Endodermal cell (in vitro differentiated cells): ENCODE measurements at places on chromosomes 3 and 15. TPM values are rescaled to one million over a fixed set of nuclear protein-coding genes. Genes with fewer than 3 reads are reported as not detected.

TMEM212 gene
- total RNA-seq, result not detected in 3 replicates

- no peak for DNase-seq
These were observed 40.9 kb upstream of the MRPL3 start for GRCh38 chr3:131543714-131544113.

LIPC gene
- total RNA-seq, result not detected in 3 replicates

DNA sequence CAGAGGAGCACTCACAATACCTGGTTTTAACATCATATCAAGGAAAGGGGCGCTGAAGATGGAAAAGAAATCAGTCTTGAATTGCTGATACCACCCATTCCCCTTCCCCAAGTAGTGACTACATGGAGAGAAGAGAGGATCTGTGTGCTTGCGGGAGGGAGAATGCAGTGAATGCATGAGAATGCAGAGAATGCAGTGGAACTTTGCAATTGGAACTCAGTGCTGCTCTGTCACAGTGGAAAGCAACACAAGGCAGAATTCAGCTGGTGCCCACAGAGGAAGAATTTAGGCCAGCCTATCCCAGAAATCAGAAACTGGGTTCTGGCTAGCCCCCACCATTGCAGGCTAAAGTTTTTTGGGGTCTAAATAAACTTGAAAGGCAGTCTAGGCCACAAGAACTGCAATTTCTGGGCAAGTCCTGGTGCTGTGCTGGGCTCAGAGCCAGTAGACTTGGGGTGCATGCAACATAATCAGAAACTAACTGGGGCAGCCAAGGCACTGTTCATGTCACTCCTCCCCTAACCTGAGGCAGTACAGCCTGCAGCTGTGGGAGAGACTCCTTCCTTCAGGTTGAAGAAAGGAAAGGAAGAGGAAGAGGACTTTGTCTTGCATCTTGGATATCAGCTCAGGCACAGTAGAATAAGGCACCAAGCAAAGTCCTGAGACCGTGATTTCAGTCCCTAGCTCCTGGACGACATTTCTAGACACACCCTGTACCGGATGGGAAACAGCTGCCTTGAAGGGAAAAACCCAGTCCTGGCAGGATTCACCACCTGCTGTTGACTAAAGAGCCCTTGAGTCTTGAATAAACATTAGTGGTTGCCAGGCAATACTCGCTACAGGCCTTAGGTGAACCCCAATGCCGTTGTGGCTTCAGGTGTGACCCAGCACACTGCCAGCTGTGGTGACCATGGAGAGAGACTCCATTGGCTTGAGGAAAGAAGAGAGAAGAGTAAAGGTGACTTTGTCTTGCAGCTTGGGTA is 329.3 kb downstream of the TBL1XR1 start:
- DNase-seq, result no peak

C3orf49 gene
- not detected in 3 replicates for total RNA-seq

MEGF11 gene
- 1.2 to 1.5 TPM (median 1.3 TPM) in 3 replicates for total RNA-seq

CATSPER2 gene
- total RNA-seq, result 1.5 and 3.0 TPM in 2 replicates

DNA sequence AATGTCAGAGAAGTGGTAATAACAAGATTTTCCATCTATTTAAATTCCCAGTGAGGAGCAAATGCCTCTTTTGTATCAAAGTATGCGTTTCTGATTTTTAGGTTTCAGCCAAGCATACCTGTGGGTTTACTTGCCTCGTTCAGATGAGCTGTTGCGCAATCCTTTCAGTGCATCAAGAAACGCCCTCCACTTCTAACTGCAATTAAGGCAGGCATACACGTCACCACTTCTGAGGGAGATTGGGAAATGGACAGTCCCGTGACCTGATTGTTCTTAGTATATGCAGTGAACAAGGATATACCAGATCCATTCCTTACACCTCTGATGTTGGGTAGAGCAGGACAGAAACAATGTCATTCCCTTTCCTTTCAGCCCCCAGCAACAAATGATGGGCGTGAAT is 219.0 kb downstream of the ITPR1 start:
- no peak for DNase-seq

DNA sequence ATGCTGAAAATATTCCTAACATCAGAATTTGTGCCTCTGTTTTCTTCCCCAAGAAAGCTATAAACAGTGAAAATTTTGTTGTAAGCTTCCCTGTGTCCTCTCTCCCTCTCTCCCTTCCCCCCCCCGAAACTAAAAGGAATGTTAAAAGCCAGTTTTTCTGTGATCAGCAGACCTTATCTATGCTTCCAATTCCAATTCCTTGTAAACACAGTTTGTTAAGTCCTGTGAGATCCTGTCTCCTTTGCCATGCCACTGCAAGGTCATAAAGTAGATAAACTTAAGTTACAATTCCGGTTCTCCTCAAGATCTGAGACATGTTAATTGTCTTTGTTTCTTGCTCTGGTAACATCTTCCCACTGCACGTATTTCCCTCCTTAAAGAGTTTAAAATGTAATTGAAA is 42.9 kb upstream of the DHX36 start:
- DNase-seq, result no peak

- DNase-seq, result peak; percentile 76
These were observed 3.7 kb downstream of the ISL2 start for GRCh38 chr15:76340198-76340802.

DNA sequence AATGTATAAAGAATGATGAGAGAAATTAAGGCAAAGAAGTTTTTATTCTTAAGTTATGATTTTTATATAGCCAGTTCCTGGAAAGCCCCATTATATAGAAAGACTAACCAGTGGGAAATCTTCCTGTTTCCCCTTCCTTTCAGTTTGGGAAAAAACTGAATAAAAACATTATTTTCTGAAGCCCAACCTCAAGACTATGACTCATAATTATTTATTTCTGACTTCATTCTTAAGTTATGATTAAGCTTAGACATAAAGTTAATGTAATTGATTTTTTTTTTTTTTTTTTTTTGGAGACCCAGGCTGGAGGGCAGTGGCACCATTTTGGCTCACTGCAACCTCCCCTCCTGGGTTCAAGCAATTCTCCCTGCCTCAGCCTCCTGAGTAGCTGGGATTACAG is 55.8 kb downstream of the TRPC1 start:
- DNase-seq, result no peak

- DNase-seq, result peak; percentile 33
These were observed 412.7 kb downstream of the OCA2 start for GRCh38 chr15:27686369-27686768.

GHSR gene
- not detected in 2 replicates for total RNA-seq

PTX3 gene
- total RNA-seq, result 0.25 to 2.5 TPM (median 0.51 TPM) in 3 replicates

DNA sequence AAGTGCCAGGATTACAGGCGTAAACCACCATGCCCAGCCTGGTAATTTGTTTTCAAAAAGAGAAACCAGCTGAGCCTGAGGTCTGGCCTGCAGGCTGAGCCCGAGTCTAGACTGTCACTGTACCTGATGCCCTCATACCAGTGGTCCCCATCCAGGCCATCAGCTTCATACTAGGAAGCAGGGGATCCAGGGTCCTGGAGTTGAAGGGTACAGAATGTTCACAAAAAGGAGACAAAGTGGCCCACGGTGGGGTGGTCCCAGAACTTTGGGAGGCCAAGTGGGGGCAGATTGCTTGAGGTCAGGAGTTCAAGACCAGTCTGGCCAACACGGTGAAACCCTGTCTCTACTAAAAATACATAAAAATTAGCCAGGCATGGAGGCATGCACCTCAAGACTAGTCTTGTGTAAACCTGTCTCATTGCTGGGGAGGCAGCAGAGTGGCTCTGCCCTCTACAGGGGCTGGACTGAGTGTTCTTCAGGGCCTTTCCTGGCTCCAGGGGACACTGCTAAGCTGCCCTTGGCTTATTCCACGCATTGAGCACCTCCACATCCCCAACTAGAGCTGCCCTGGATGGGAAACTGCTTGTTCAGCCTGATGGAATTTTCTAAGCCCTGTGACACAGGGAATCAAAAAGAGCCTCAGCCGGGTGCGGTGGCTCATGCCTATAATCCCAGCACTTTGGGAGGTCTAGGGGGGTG is 7.9 kb upstream of the HHATL start:
- no peak for DNase-seq

ICE2 gene
- 54.2 to 107 TPM (median 99.7 TPM) in 3 replicates for total RNA-seq

CHRNA7 gene
- 5.0 to 7.5 TPM (median 7.2 TPM) in 3 replicates for total RNA-seq

GRCh38 chr3:4752201-4753072 is 226.8 kb upstream of the BHLHE40 start:
- peak; percentile 80 for DNase-seq

DNA sequence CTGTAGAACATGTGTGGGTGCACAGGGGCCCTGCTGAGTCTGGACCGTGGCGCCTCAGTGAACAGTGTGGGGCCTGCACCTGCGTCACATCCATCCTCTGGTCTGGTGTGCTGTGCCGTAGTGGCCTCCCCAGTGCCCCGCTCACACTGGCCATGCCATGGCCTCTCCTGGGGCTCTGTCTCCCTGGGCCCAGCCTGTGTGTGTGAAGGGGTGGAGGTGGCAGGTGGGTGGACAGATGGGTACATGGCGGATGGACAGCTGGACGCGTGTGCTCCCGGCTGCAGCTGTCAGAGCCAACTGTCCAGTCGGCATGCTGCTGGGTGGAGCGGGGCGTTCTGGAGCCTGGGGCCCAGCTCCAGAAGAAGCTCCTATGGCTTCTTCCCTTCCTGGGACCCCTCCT is 17.8 kb downstream of the PLXNA1 start:
- no peak for DNase-seq

DNA sequence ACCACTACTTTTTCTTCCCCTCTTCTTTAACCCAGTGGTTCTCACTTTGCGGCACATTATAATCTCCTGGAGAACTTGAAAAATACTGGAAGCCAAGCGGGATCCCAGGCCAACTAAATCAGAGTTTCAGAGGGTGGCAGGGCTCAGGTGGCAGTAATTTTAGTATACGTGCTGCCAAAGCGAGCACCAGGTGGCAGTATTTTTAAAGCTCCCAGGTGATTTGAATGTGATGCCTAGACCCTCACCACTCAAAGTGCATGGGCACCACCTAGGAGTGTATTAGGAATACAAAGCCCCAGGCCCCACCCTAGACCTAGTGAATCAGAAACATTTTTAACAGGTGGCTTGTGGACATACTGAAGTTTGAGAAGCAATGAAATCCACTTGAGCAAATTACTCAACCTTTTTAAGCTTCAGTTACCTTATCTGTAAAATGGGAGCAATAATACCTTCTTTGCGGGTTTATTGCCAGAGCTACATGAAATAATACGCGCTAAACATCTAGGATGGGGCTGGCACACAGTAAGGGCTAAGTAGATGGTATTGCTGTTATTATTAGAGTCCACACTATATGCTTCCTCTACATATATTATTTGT is 8.3 kb downstream of the B3GALNT1 start:
- peak; percentile 83 for DNase-seq

DNA sequence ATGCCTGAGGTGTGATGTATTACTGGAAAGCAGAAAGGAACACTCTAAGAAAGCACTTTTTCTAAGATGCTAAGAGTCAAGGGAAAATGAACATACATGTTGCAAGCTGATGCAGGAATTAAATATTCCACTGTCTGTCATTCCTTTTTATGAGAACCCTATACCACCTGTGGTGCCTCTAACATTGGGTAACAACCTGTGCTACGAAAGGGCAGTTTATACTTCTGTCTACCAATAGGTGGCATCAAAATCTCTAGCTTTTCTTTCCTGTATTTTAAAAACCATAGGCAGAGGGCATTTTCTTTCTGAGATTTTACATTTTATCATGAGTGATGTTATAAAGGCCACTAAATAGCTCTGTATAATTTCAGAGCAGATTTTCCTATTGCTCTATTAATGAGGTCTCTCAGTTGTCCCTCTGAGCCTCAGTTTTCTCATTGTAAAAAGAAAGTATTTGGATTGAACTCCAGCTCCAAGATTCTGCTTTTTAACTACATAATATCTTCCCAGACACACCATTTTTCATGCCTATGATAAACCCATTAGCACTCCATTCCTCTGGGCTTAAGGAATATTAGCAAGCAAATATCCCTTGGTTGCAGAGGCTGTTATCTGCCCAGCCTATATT is 3.5 kb upstream of the CPNE4 start:
- DNase-seq, result no peak

ISL2 gene
- 0.27 and 0.51 TPM in 2 replicates for total RNA-seq

INSYN1 gene
- total RNA-seq, result 0.33 to 1.8 TPM (median 0.95 TPM) in 3 replicates

DNA sequence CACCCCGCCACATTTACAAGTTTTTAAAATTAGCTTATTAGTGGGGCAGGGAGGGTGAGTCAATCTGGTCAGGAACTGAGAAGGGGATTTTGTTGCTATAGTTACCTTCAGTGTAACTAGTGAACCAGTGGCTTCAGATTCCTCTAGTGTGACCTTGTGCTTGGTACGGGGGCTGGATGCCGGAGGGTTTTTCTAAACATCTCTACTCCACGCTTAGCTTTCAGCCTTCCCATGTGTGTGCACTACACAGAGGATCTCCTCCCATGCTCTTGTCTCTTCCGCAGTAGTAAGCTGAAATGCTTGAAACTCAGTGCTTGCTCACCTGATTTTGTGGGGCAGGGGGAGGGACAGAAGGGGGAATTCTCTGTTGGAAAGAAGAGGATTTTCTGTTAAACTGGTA is 67.9 kb upstream of the AKAP13 start:
- peak; percentile 58 for DNase-seq

- DNase-seq, result no peak
These were observed 203.8 kb downstream of the EPHB1 start for GRCh38 chr3:134998855-134999254.

- DNase-seq, result no peak
These were observed 36.6 kb downstream of the KLHL25 start for GRCh38 chr15:85757939-85758654.

DNA sequence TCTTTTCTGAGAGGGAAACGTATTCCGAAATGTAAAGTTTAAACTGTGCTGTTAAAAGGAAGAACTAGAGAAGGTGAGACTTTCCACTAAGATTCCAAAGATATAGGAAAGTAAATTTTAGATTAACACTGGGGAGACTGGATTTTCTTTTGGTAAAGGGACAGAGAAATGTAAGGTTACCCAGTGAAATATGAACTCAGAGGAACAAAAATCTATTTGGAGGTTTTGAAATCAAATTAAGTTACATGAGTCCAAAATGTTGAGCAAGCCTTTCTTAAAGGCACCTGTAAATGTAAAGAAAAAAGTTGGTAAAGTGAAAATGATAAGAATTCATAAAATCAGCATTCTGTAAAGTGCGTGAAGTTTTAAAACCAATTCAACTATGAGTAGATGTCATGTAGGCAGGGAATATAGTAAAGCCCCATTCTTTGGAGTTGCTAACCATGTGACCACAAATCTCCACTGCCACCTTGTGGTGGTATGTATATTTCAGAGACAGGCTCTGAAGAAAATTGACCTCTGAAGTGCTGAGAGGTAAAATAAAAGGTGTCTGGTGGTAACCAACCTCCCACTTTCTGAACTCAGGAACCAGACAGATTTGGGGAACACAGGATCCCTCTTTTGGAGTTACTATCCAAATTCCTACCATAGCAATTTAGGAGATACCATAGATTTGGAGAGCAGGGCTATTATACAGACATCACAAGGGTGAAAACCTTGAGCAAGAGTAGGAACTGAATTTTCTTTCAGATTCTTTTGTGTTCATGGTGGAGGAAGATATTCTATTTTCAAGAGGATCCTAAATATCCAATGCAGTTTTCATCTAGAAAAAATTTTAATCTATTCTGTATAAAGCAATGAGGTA is 215.3 kb downstream of the ROBO2 start:
- peak; percentile 78 for DNase-seq

DNA sequence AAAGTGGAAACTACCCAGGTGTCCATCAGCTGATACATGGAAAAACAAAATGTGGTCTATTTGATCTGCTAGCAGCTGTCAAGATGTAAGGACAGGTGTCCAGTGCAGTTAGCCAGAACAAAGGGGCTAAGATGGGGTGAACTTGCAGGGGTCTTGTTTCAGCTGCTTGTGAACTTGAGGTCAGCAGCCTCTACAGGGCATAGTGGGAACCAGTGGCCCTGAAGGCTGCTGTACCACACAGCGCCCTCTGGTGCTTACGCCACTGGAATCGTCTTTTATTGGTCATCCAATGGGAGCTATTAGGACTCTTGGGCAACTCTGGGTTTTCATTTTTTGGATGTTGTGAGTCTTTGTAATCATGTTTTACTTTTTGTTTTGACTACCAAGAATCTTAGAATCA is 62.2 kb upstream of the CTSH start:
- peak; percentile 94 for DNase-seq
